Stimulated activated CD4-positive, alpha-beta T cell treated with anti-CD3 and anti-CD28 coated beads, Interleukin-15, amount 100 ng/mL, for 1 hour (primary cell): ENCODE measurements at places on chromosomes 4 and X.

GRCh38 chr4:64062991-64063390 lies 346.3 kb downstream of the TECRL start:
- no peak for DNase-seq

- DNase-seq, result no peak
Observed at GRCh38 chrX:50707405-50707804, 106.6 kb downstream of the SHROOM4 start.

GRCh38 chr4:184416913-184417734 lies 57.2 kb downstream of the IRF2 start:
- no peak for DNase-seq

DNA sequence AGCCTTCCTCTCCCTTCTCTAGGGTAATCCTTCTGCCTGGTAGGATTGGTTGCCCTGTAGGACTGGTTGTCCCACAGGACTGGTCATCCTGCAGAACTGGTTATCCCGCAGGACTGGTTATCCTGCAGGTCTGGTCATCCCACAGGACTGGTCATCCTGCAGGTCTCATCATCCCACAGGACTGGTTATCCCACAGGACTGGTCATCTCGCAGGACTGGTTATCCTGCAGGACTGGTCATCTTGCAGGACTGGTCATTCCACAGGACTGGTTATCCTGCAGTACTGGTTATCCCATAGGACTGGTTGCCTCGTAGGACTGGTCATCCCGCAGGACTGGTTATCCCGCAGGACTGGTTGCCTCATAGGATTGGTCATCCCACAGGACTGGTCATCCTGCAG lies 48.1 kb upstream of the STOX2 start:
- DNase-seq, result no peak

DNA sequence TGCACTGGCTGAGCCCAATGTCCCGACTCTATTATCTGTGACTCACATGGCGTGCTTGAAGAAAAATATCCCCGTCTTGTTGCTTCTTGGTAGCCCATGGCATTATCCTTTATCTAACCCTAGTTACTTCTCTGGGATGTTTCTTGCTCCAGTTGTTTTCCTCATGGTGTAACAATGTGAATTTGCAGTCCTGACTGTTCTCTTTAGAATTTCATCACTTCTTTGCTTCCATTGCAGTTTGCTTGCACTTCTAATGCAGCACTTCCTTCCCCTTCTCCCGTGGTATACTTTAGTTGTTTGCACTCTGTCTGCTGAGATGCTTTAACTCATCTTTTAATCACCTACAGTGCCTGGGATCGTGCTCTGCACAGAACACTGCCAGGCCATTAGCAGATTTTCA lies 126.9 kb downstream of the MAML3 start:
- no peak for DNase-seq

DNA sequence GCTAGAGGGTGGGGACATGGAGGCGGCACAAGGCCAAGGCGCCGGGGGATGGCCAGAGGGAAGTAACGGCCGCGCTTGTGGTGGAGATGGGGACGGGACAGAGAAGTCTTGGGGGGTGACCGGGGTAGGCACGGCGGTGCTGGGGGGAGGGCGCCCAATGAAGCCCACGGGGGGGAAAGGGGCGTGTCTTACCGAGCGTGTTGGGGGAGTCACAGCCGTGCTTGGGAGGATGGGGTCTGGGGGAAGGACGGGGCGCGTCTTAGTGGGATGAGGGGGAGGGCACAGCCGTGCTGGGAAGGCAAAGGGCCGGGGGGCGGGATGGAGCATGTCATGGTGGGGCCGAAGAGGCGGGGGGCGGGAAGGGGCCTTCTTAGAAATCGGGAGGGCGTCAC lies 952 bp downstream of the ARSD start:
- no peak for DNase-seq

DNA sequence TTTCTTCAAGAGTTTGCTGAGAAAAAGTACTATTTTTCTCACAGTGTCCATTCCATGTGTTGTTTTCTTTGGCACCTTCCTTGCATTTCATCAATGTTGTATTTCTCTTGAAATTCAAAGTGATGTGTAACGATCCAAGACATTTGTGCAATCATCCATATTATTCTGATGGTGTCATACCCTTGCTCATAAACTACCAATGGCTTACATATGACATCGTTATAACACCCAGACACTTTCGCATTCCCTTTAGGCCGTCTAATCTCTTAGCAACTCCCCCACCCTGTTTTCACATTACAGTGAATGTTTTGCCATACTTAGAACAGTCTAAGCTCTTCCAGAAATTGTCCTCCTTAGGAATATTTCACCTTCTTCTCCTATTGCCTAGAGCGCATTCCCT lies 1779.0 kb downstream of the PCDH7 start:
- no peak for DNase-seq

- DNase-seq, result no peak
Observed at GRCh38 chrX:72180539-72180938, 1.0 kb upstream of the PIN4 start.

- DNase-seq, result no peak
Observed at GRCh38 chrX:13386092-13386491, 66.2 kb upstream of the ATXN3L start.

GRCh38 chr4:89835413-89835812 lies 1.5 kb downstream of the SNCA start:
- no peak for DNase-seq

- DNase-seq, result no peak
Observed at GRCh38 chr4:114026447-114026846, 47.0 kb upstream of the ARSJ start.

- DNase-seq, result no peak
Observed at GRCh38 chrX:134622056-134622812, 36.0 kb downstream of the PLAC1 start.

GRCh38 chr4:48913346-48913745 lies 6.8 kb upstream of the OCIAD2 start:
- DNase-seq, result no peak

- no peak for DNase-seq
Observed at GRCh38 chrX:8191022-8191421, 20.0 kb upstream of the VCX2 start.

- DNase-seq, result no peak
Observed at GRCh38 chr4:170388255-170388654, 298.5 kb upstream of the AADAT start.

DNA sequence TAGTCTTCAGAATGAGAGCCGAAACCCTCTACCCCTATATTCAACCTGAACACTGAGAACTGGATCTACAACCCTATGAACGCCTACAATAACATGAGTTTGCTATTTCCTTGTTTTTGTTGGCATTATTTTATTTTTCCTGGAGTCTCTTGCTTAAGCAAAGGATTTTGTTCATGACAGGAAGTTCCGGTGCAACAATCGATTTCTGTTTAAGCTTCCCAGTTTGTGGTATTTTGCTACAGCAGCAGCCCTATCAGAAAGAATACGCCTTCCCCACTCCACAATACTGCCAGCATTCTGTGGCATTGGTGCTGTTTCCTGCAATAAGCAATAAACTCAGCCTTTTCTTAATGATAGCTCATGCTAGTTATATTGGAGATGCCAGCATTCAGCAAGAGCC lies 60.9 kb downstream of the NPY5R start:
- no peak for DNase-seq

DNA sequence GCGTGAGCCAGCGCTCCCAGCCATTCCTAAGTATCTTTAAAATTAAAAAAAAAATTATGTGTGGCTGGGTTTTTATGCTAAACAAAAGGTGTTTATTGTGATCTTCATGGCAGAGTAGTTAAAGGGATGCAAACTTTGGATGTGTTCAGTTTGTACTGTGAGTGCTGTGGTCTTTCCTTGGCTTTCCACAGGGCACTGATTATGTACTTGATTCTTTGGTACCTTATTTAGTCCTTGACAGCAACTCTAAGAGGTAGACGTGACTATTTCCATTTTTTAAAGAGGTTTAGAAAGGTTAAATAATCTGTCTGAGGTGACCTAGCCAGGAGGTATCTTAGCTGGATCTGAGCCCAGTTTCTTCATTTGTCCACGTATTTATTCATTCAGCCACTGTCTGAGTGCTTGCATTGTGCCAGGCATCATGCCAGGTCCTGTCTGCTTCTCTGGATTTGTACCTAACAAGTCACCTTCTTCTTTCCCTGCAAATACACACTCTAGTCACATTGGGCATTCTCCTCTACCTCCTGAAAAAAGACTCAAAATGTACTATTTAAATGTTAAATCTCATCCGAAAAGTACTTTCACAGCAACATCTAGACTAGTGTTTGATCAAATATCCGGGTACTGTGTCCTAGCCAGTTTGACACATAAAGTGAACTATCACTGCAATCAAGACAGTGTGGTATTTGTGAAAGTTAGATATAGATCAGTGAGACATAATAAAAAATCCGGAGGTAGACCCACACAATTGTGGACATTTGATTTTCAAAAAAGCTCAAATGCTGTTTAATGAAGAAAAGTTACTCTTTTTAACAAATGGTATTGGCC lies 31.5 kb downstream of the WWC2 start:
- DNase-seq, result no peak

DNA sequence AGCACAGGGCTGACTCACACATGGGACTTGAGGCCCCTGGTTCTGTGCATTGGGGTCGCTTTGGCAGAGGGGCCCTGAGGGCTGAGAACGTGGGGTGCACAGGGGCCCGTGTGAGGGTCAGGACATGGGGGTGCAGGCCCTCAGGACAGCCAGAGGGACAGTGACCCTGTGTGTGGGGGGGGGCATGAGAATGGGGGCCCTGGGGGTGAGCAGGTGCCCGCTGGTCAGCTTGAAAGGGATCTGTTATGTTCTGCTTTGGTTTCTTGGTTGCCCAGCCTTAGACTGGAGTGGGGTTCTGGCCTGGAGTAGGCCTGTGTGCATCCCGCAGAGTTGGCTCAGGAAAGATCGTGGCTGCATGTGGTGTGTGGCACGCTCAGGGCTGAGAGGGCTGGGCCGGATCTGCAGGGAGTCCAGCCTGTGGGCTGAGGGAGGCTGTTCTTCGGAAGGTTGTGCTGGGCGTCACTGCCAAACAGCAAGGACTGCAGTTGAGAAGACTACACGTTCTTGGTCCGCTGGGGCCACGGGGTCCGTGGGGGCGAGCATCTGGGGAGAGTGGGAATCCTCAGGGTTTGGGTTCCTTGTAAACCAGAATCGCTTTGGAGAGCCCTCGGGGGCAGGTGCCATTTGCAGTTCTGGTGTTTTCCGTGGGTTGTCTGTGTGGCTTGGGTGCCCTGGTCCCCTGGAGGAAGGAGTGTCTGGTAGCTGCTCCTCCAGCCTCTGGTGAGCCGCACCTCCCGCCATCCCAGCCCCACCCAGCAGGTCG lies 15.2 kb upstream of the UVSSA start:
- no peak for DNase-seq

DNA sequence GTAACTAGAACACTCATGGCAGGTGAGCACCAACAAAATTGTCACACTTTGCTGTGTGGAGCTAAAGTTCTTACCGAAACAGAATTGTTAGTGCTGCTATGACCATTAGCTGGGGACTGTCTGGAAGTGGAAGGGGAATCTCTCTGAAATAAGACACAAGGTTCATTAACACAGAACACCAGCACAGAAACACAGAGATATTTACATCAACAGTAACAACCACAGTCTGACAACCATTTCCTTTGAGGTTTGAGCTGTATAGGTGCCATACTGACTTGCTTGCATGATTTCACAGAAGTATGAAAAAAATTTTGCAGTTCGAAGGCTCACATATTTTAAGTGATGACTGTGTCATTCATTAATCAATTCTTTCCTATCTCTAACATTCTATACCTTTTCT lies 109.8 kb downstream of the NYX start:
- DNase-seq, result no peak

DNA sequence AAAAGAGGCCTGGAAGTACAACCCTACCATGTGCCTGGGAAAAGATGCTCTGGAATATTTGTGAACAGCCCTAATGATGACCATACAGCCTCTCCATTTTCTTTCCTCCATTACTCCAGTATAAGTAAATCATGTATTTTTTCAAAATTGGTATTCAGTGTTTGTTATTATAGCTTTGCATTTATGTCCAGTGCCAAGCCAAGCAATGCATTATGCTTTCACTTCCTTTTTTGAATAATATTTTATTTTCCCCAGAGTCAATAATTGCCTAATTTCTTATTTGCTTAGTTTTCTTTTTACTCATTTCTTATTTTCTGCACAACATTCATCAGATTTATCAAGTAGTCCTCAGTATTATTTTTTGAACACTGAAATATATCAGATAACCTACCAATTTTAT lies 49.3 kb upstream of the EOLA2 start:
- no peak for DNase-seq

DNA sequence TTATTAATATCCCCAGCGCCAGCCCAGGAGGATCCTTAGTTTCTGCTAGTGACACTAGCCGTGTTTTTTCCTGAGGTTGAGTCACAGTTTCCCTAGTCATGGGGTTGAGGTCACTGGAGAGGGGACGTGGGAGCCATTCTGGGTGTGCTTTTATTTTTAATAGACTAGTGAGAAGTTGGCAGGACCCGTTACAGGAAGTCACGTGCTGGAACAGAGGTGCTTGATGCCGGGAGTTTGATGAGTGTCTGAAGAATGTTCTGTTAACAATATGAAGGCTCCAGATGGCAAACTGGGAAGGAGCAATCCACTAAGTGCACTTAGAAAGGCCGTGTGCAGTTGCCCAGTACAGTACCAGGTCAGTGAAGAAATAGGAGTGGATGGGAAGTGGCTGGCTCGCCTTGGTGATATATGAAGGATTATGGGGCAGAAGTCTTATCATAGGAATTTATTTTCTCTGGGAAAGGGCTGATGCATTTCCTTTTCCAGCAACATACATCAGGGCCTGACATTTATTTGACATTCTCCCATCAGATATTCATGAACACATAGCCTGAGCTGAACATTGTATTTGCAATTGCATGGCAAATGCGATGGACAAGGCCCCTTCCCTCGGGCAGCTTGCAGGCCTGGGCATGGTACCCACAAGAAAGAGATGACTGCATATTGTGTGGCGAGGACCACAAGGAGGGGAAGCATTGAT lies 291.8 kb downstream of the FBXW7 start:
- no peak for DNase-seq

DNA sequence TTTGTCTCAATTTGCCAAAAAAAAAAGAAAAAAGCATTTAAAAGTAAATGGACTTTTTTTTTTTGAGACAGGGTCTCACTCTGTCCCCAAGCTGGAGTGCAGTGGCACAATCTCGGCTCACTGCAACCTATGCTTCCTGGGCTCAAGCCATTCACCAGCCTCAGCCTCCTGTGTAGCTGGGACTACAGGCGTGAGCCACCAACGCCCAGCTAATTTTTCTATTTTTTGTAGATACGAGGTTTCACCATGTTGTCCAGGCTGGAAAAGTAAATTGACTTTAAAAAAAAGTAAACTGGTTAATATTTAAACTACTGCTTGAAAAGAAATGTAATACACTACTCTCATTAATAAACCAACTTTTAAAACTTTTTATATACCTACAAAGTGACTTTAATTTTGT lies 5.9 kb downstream of the AIFM1 start:
- DNase-seq, result no peak

DNA sequence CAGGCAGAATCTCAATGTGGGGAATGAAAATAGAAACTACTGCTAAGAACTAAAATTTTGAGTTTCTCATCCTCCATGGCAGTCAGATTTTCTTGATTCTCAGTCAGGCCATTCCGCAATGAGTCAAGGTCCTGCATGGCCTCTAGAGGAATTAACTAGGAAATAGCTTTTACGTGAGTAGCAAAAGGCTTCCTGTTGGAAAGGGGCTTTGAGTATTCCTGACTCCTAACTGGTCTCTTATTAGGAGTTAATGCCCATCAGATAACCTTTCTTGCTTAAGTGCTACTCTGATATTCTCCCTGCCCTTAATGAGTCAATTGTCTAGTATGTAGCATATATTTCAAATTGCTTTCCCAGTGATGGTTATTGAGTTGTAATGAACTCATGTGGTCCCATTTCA lies 65.7 kb upstream of the ARHGAP24 start:
- no peak for DNase-seq
